ENCODE measurements at places on chromosomes 11 and 22.

DNA sequence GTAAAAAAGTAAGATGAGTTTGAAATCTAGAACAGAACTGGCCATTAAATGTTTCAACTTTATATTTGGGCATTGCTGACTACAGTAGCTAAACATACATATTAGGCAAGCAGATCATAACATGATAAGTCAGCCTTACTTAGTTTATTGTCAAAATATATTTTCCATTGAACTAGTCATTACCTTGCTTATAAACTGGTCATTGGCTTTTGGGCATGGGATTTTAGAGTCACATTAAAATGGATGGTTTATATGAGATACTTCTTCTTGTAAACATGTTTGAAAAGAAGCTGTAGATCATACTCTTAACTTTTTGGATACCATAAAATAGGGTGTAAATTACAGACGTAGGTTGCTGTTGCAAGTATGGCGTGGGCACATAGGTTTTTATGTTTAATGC is 2.7 kb downstream of the HIPK3 start:
- DNase-seq, result no peak

- DNase-seq, result peak; percentile 68
These were observed 28.7 kb downstream of the CHRDL2 start for GRCh38 chr11:74702383-74703007.

DNA sequence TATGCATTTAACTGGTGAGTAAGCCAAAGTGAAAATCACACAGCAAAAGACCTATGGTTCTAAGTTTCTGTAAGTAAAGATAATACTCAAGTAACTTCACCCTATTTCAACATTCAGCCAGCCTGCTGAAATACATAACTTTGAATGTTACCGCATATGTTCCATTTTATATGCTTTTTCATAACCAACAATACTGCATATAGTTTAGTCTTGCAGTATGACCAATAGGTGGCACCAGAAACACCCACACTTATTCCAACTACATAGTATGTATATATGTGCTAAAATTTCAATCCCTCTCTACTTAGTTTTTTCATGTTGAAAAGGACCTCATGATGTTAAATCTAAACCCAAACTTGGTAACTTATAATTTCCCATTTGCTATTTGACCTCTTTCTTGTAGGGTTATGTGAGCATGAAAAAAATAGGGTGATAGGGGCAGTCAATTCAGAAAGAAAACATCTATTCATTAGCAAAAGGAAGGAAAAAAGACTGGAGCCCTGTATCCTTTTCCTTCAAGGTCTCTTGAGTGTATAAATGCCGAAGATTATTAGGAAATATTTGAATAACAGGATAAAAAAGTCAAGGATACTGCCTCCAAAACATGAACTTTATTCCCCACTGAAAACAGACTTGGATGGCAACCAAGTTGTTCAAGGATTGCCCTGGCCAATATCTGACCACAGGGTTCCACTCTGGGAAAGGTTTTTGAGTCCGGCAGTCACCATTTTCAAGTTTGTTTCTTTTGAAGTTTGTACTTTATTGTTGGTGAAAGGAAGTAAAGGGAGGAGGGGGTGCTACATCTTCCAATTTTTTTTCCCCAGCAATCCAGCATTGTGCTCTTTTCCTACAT is 23.8 kb upstream of the FZD4 start:
- peak; percentile 35 for DNase-seq

DNA sequence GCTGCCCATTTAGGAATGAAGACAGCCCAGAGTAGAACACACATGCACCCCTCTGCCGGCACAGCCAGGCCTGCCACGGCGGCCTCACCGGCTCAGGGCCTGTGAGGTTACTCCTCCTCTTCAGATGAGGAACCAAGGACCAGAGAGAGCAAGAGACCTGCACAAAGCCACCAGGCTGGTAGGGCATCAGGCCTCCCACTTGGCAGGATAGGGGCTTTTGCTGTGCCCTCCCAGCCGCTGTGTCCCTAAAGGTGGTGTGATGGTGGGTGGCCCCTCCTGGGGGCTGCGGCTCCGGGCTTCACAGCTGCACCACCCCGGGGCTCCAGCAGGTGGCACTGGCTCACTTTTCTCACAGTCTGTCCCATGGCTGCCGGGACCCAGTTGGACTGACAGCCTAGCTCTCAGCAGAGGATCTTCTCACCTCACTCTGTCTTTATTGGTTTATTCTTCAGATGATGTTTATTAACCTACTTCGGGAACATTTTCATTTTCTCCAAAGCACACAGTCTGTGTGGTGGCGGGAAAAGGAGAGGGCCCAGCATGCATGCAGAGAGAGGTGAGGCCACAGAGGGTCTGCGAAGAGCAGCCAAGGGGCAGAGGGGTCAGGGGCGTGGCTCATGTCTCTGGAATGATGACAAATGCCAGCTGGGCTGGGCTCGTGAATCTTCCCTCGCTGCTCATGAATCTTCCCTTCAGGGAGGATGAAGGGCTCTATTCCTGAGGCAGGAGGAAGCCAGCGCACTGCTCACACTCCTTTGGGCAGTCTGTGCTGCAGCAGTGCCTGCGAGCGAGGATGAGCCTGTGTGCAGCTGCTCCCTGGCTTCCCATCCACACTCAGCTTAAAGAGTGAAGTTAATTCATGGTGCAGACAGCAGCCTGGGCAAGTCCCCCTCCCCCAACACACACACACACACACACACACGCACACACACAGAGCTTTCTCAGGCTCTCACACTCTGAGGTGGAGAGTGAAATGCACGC is 101.1 kb upstream of the PITPNB start:
- DNase-seq, result peak; percentile 68

DNA sequence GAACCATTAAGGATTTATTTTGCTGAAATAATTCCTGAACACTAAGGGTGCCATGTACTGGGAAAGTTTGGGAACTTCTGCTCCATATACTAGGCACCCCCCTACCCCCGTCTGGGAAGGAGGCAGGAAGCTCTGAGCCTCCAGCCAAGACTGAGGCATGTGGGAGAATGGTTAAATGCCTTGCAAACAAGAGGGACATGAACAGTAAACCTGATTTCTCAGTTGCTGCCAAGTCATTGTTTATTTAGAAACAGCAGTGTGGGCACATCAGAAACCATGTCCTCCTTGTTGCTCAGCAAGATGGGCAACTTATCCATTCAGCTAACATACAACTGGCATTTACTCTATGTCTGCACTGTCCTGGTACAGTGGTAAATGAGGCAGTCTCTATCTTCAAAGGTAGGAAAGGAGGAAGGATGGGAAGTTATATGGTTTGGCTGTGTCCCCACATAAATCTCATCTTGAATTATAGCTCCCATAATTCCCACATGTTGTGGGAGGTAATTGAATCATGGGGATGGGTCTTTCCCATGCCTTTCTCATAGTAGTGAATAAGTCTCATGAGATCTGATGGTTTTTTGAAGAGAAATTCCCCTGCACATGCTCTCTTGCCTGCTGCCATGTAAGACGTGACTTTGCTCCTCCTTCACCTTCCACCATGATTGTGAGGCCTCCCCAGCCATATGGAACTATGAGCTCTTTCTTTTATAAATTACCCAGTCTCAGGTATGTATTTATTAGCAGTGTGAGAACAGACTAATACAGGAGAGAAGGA is 459.1 kb downstream of the MIAT start:
- no peak for DNase-seq

DNA sequence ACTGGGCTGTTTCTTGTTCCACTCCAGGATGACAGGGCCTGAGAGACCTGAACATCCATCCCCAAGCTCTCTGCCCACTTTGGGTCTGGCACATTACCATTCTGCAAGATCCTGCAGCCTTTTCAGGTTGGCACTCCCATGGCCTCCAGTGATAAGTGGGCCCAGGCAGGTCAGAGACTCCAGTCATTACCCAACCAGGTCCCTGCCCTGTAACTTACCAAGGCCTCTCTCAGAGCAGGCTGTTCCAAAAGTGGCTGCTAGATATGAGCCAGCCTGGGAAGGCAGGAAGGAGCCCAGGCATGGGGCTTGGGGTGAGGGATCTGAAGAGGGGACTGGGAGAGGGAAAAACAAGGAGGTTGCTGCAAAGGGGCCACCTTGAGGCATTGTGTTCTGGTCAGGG is 35.9 kb downstream of the KCNQ1OT1 start:
- no peak for DNase-seq

DNA sequence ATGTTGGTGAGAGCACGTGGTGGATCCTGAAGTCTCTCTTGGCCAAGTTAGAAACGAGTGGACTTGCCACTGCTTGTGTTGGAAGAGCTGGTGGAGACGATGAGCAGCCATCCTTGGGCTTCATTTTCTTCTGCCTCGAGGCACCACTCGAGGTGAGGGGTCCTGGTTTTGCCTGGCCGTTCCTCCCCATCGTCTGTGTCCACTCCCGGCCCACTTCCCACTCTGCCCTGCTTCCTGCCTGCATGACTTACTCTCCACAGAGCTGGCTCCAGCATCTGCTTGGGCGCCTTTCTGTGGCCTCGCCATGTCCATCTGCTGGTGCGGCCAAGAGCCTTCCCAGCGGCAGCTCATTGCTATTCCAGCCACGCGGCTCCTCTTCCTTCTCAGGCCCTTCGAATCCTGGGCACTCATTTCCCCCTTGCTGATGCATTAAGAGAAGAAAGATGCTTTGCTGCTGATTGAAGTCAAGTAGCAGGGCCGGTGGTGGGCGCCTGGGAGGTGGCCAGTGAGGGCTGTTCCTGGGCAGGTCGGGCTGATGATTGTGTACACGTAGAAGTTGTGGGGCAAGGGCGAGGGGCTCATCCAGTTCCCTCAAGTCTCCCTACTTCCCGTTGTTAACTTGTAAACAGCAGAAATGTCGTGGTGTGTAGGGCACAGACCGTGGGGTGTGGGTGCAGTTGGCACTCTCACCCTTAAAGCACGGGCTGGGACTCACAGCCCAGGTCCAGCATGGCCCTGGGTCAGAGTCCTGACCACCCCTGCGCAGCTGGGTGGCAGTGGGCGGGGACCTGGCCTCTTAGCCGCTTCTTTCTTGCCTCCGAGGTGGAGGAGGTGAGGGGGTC is 292.0 kb downstream of the TBC1D22A start:
- no peak for DNase-seq

- DNase-seq, result no peak
These were observed 19.3 kb upstream of the CSRP3 start for GRCh38 chr11:19220903-19221724.

- DNase-seq, result peak; percentile 19
These were observed 22.0 kb downstream of the TBRG1 start for GRCh38 chr11:124644426-124645280.

- no peak for DNase-seq
These were observed 31.5 kb downstream of the TSG101 start for GRCh38 chr11:18495271-18495670.

GRCh38 chr11:45489281-45489905 is 176.0 kb downstream of the CHST1 start:
- no peak for DNase-seq

- no peak for DNase-seq
These were observed 8.2 kb upstream of the MICAL3 start for GRCh38 chr22:18032455-18033101.

GRCh38 chr11:73521621-73522020 is 76.3 kb downstream of the FAM168A start:
- DNase-seq, result peak; percentile 45

GRCh38 chr11:79942646-79943045 is 501.8 kb upstream of the TENM4 start:
- DNase-seq, result no peak

DNA sequence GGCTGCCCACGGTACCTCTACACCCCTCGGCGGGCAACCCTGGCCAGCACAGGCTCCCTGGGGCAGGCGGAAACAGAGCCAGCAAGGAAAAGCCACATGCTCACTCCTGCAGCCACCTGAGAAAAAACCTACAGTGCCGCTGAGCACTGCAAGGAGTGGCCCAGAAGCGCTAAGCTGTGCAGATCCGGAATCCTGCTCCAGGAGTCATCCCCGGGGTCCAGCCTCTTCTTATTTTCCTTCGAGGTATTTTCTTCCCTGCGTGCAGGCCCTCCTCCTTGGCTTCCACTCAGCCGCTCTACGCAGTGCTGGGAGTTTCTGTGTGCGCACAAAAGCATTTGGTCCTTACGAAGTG is 81.0 kb downstream of the TRMU start:
- no peak for DNase-seq

DNA sequence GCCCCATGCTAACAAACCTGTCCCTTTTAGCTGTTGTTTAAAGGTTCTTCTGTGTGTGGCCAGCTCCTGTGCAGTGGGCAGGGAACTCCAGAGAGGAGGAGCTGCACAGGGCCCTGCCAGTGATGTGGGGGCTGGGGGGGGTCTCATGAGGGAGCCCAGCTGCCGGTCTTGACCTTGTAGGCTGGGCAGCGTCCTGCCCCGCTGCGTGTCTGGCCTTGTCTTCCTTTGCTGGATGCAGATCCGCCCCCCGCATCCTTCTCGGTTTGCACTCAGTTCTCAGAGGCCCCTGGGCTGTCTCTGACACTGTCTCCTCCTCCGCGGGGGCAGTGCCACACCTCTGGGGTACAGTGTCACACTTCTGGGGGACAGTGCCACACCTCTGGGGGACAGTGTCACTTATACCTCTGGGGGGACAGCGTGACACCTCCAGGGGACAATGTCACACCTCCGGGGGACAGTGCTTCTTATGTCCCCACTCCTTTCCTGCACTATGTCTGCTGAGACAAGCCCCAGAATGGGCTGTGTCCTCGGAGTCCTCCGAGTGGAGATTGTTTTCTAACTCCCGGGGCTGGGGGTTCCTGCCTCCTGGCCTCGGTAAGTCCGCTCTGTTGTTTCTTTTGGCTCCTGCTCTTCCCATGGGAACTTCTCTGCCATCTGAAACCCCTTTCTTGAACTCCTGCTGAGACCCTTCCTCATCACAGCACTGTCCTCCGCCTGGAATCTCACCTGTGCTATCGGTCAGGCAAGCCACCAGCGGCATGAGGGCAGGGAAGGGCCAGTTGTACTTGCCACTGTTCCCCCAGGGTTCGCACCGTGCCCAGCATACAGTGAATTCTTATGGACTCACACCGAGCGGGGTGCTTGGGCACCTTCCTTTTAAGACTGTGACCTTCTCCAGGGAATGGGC is 788.3 kb downstream of the TBC1D22A start:
- no peak for DNase-seq

- no peak for DNase-seq
These were observed 10.9 kb downstream of the TRIM22 start for GRCh38 chr11:5700421-5701054.

DNA sequence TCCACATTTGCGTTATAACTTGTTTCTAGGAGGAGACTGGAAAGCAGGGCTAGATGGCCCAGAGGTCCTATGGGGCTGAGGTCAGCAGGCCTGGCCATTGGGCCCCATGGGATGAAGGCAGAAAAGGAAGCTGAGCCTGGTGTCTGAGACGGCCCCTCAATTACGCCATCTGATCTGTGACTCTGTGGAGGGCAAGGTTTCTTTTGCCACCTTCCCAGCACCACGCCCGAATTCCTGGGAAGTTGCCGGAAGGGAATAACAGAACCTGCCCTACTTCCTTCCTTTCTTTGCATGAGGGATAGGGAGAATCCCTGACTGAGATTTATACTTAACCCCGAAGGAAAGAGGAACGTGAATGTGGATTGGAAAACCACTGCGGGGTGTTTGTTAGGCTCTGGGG is 118.1 kb downstream of the MPPED1 start:
- DNase-seq, result no peak

- peak; percentile 65 for DNase-seq
These were observed at the start of gene ARHGAP20 for GRCh38 chr11:110711776-110712658. TSS of gene ARHGAP20 (minus strand) at chr11:110712437. CDS start at chr11:110712231, 206 bp downstream.

GRCh38 chr11:44017443-44018126 is 30.2 kb upstream of the ACCSL start:
- no peak for DNase-seq

GRCh38 chr11:111183706-111184105 is 61.8 kb upstream of the POU2AF2 start:
- DNase-seq, result no peak

- no peak for DNase-seq
These were observed 67.9 kb downstream of the KCNQ1 start for GRCh38 chr11:2512431-2513407.
